ENCODE measurements at places on chromosomes 2 and 18. TPM values are rescaled to one million over a fixed set of nuclear protein-coding genes. Genes with fewer than 3 reads are reported as not detected.

Gene MDH1B
- total RNA-seq, result 1.5 TPM

Gene SLC38A11
- 4.2 TPM for total RNA-seq

Gene STON1
- 56.6 TPM for total RNA-seq

Gene PCARE
- total RNA-seq, result 0.21 TPM

Gene PRKAG3
- not detected for total RNA-seq

Gene APLF
- total RNA-seq, result 11.6 TPM

Gene ABCG8
- not detected for total RNA-seq

Gene SKA1
- total RNA-seq, result not detected

Gene ANKRD23
- 23.1 TPM for total RNA-seq

Gene CTNNA2
- total RNA-seq, result 0.63 TPM

Gene TDRD15
- 0.63 TPM for total RNA-seq

Gene LONRF2
- total RNA-seq, result 10.5 TPM

Gene TFPI
- 95.9 TPM for total RNA-seq

Gene HRH4
- not detected for total RNA-seq

Gene RETREG2
- total RNA-seq, result 45.8 TPM

Gene MAP3K20
- 23.1 TPM for total RNA-seq

Gene SGPP2
- total RNA-seq, result not detected

Gene OSGEPL1
- total RNA-seq, result 10.7 TPM

Gene HNRNPLL
- 50.8 TPM for total RNA-seq

Gene TBR1
- total RNA-seq, result not detected

Gene CREG2
- total RNA-seq, result not detected

Gene C2orf66
- not detected for total RNA-seq

Gene NBEAL1
- 47.9 TPM for total RNA-seq

Gene M1AP
- total RNA-seq, result 0.21 TPM

Gene MAPRE3
- total RNA-seq, result 26.4 TPM

Gene ZSCAN30
- total RNA-seq, result 46.7 TPM

Gene COL5A2
- total RNA-seq, result 45.3 TPM

Gene TMEM18
- 20.9 TPM for total RNA-seq

Gene SERPINB2
- not detected for total RNA-seq

Gene GATA6
- 8.4 TPM for total RNA-seq

Gene POMC
- total RNA-seq, result 9.8 TPM

Gene MYOM1
- 3.0 TPM for total RNA-seq

Gene FKBP1B
- 9.6 TPM for total RNA-seq

Gene ASAP2
- 33.7 TPM for total RNA-seq

Gene PDE11A
- not detected for total RNA-seq

Gene EVX2
- total RNA-seq, result not detected

Gene COLEC11
- total RNA-seq, result not detected

Gene CYP27A1
- total RNA-seq, result 92.4 TPM

Gene CCDC121
- 3.8 TPM for total RNA-seq

Gene RAB6C
- not detected for total RNA-seq

Gene TNFAIP6
- total RNA-seq, result 4.8 TPM

Gene GPR75
- 2.2 TPM for total RNA-seq

Gene NIF3L1
- 21.3 TPM for total RNA-seq

Gene SLC8A1
- 9.4 TPM for total RNA-seq

Gene RGPD4
- total RNA-seq, result not detected

Gene PLCD4
- 12.4 TPM for total RNA-seq

Gene DOCK10
- 16.7 TPM for total RNA-seq

All from tibial nerve (tissue), 4 donors.